Stimulated activated CD4-positive, alpha-beta T cell treated with anti-CD3 and anti-CD28 coated beads, Interleukin-1b, Interleukin-23, amount 100 ng/mL, for 1 hour (primary cell): ENCODE measurements at places on chromosomes 5 and 9.

- no peak for DNase-seq
Measured at GRCh38 chr9:113858282-113858681, 17.8 kb upstream of the ZNF618 start.

DNA sequence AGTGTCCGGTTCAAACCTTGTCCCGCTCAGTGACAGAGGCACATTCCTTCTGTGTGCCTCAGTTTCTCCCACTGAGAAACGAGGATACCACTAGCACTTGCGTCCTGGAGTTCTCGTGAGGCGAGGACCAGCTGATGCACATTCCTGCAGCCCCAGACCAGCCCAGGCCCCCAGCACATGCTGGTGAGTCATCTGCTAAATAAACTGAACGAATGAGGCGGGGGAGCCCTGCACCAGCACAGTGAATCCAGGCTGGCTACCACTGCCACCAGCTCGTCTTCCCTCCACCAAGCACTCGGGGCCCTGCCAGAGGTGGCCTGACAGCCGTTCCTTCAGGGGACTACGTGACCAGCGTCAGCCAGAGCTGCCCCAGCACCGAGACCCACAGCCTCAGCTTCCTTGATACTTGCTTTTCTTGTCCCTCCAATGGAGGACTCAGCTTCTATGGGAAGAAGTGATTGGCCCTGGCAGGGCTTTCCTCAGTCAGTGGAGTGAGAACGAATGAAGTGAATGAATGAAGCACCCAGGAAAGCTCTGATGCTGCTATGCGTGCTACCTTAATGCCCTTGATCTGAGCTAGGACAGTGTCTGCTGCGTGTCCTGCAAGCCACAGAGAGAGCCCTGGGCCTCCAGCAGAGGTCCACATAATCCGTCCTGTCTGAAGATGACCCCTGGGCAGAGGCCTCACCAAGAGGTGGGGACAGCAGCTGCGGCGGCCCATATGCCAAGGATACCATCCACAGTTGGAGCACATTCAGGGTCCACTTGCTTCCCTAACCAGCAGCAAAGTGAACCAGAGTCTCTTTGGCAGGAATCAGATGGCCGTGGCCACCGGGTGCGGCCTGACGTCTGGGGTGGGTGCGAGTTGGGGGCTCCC is 13.5 kb upstream of the BARX1 start:
- no peak for DNase-seq

- DNase-seq, result no peak
Measured at GRCh38 chr5:149781612-149782011, 51.5 kb downstream of the PPARGC1B start.

- no peak for DNase-seq
Measured at GRCh38 chr5:132074091-132074771, 642 bp downstream of the CSF2 start.

DNA sequence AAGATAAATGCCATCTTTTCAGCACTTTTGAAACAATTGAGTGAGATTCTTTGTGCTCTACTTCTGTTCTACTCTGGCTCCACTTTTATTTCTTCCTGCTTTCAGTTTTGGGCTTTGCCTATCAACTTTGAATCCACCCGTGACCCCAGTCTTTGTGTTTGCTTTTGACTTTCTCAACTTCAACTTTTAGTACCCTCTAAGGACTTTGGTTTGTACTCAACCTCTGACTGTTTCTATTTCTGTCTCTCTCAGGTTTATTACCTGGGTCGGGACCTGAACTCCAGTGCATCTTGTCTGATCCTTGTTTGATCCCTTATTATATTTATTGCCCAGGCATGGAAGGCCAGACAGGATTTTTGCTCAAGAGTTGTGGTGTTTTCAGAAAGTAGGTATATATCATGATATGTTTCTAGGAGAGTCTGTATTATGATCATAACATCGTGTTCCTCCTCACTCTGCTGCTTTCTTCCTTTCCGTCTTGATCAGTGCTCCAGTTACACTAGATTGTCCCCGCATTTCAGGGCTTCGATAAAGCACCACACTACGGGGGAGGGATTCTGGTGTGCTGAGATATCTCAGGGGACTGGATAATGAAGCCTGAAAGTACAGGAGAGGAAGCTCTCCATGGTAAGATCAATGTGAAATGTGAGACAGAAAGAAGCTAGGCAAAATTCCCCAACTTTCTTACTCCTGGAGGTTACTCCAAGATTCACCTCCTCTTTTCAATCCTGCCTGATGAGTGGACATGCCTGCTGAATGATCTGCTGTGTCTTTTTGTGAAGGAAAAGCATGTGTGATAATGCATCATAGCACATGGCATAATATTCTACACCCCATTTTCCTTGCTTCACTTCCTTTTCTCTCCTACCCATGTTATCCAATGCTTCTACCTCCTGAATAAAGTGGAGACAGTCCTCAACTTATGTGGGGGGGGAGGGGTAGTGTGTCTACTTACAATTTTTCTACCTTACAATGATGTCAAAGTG is 155.5 kb upstream of the GRIN3A start:
- no peak for DNase-seq

DNA sequence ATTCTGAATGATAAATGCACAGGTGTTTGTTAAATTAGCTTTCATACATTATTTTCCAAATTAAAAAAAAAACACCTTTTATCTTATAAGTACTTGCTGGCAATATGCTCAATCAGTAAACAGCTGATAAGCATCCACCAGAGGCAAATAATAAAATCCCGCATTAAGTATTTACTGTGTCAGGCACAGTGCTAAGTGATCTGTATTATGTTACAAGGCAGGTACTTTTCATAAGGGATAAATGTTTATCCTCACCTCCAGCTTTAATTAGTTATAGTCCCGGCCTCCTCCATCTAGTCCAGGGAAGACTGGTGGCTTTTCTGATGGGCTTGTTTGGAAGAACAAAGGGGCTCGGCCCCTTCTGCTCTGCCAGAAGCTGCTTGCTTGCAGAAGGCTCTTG is 40.1 kb downstream of the PFDN1 start:
- DNase-seq, result no peak

GRCh38 chr9:93141771-93142483 is 7.9 kb upstream of the NINJ1 start:
- no peak for DNase-seq

DNA sequence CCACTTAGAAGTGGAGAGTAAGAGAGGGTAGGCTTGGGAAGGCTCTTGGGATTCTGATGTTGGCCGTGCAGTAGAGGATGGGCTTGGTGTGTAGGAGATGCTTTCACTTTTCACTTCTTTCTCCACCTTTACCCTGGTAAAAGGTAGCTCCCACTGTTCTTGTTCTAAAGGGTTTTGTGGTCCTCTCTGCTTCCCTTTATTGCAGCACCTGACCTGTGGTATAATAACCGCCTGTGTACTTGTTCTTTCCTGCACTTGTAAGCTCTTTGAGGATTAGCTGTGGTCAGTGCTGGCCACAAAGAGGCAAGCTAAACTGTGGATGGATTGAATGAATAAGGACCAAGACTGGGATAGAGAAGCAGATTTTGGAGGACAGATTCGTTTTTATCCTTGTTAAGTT is 25.2 kb downstream of the KDM4C start:
- DNase-seq, result no peak

- DNase-seq, result no peak
Measured at GRCh38 chr5:93191035-93191817, 389.8 kb downstream of the NR2F1-AS1 start.
